ENCODE measurements at places on chromosomes 11 and 22.
A peak's percentile ranks its signal among the peaks of the same experiment; 100 is the strongest.

DNA sequence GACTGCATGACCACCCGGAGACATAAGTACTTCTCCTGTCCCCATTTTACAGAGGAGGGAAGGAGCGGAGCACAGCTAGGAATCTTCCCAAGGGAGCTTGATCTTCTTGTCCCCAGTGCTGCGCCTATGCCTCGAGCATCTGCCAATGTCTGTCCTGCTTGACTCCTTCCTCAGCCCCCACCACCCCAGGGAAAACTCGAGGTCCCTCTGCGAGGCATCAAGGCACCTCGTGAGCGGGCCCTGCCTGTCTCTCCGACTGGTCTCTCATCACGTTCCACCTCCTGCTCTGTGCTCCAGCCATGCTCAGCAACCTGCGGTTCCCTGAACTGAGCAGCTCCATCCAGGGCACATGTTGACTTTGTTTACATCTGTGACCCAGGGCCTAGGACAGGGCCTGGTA is 2.5 kb downstream of the NCF4 start:
- no peak for DNase-seq

GRCh38 chr11:72391638-72392423 is 42.5 kb downstream of the CLPB start:
- no peak for DNase-seq

DNA sequence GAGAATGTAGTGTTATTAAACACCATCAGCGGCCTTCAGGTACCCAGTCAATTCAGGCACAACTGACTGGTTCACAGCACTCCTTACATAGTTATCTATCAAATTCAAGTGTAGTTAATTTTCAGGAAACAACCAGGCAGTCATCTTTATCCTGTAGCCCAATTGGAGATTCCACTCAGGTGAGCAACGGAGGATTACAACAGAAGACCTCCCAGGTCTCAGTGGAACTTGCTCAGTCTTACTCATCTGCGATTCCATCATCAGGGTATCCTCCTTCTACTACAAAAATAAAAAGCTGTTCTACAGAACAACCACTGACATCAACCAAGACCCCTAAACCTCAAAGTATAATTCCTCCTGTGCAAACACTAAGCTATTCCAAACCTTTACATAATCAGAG is 39.6 kb downstream of the QSER1 start:
- no peak for DNase-seq

DNA sequence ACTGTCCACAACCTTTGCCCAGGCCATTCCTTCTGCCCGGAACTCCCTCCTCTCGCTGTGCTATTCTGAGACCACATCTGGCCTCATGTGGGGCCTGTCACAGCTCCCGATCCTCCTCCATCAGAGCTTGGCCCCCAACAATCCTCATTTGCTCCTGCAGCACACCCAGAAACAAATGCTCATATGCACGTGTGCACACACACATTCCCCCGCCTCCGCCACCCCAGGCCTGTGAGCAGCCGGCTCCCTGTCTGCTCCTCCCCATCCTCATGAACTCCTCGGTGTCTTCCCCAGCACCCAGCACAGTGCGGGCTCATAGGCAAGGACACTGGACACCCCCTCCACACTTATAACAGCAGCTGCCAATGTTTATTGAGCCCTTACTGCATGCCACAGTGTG is 29.7 kb upstream of the PICK1 start:
- DNase-seq = no peak

- DNase-seq = no peak
These were observed 110.0 kb downstream of the LDLRAD3 start for GRCh38 chr11:36053862-36054261.

GRCh38 chr22:19986410-19987341 is 29.9 kb downstream of the ARVCF start:
- peak; percentile 24 for DNase-seq

DNA sequence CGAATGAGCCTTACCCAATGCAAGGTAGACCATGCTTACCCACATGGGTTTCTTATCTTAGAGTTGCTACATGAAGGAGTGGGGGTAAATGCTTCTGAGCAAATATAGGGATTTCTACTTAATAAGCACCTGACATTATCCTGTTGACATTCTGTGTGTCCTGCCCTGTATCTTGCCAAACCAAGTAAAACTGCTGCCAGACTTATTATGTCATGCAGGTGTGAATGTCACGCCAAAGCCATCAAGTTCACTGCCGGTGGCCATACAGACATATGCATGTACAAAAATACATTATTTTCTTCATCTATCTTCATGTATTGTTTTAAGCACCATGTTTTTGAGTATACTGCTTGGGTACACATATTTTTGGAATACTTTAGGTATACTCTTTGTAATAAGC is 70.2 kb downstream of the NOX4 start:
- DNase-seq = no peak

- no peak for DNase-seq
These were observed 19.0 kb upstream of the MPPED2 start for GRCh38 chr11:30605036-30605605.

DNA sequence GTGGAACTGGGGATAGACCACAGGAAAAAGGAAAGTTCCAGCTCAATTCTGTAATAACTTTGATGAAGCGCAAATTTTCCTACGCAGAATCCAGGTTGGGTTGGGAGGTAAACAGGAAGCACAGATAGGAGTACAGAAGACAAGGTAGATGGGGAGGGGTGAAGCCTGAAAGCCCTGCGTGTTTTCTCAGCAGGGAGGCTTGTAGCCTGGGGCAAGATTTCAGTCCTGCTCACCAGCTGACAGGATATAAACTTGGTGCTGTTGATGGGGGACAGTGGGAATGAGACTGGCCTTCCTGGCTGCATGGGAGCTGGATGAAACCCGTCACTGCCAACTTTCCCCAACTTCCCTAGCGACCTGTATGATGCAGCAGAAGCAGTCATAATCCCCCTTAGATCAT is 114.9 kb downstream of the ARHGAP32 start:
- no peak for DNase-seq

DNA sequence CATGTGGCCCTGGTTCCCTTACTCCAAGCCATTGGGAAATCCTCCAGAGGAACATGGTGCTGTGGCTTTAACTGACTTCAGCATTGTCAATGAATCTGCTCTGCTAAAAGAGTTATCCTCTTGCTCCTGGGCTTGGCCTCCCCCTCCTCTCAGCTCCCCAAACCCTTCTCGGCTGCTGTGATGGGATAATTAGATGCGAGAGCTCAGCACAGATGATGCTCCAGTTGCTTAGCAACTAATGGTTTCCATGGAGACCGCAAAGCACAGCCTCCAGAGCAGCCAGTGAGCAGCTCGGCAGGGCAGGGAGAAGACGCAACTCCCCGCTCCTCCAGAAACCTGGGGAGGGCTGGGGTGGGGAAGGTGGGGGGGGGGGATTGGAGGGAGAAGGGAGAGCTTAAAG is 2.8 kb upstream of the UPK2 start:
- DNase-seq = no peak

DNA sequence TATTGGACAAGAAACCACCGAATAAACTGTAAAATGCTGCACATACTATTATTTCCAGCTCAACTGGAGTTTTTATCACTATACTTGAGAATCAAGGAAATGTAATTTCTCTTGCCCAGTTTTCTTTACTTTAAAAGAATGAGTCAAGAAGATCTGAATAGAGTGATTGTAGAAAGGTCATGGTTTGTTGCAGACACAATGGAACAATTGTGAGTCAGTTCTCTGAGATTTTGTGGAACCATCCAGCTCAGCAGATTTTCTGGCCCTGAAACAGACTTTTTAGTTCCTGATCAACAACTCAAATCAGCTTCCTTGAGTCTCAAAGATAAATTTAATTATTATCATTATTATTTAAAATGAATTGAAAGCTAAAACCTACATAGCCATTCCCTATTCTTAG is 1.3 kb downstream of the TCN1 start:
- DNase-seq = no peak

GRCh38 chr22:46735747-46736608 is 2.1 kb downstream of the CERK start:
- no peak for DNase-seq

DNA sequence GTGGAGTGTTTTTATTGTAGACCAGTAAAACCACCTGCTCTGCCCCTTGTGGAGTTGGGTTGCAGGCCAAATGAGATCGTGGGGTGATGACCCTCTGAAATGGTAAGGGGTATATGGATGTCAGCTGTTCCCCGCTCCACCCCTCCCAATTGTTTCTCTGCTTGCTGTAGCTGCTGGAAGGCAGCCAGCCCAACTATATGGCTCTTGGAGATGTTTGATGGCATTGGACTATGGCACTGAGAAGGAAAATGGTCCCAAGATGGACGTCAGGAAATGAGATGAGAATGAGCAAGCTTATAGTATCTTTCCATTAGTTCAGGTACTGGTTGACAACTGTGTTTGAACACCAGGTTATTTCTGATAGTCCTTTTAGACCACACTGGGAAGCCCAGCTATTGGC is 94.8 kb upstream of the SORL1-AS1 start:
- DNase-seq = no peak

Measured in activated naive CD4-positive, alpha-beta T cell (primary cell).